ENCODE measurements at places on chromosomes 12 and 14. TPM values are rescaled to one million over a fixed set of nuclear protein-coding genes. Genes with fewer than 3 reads are reported as not detected.

DNA sequence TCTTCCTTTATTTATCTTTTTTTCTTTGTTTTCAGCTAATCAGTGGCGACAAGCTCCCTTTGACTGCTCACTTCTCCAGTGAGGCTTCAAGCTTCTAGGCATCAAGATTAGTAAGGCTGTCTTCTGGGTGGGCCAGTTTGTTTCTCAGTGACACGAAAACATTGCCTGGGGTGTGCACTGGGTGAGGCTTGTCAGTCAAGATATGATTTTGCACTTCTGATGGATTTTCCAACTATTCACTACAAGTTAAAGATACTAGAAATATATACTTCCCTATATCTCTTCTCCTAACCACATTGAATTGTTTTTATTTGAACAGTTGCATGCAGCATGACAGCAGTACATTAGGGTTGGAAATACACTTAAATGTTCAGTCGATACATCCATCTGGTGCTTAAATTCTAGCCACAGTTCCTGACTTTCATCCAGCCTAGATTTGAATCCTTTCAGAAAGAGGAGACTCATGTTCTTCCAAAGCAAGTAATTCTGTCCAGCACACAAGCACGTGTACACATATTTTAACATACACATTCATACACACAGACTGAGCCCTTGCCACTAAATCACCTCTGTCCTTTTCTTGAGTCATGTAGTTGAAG is 275.6 kb upstream of the NOVA1 start:
- no peaks in the 10 kb centered on the region for H3K4me1 ChIP-seq
- H3K27me3 ChIP-seq, result no peaks in the 10 kb centered on the region
- H3K36me3 ChIP-seq, result no peaks in the 10 kb centered on the region
- no peak overlapping the region for H3K27ac ChIP-seq
- no peak for DNase-seq
- H3K4me3 ChIP-seq, result no peak overlapping the region

Gene ARF3
- total RNA-seq, result 93.0 TPM

GRCh38 chr14:50363714-50364111 is 33.0 kb downstream of the CDKL1 start:
- DNase-seq, result no peak

DNA sequence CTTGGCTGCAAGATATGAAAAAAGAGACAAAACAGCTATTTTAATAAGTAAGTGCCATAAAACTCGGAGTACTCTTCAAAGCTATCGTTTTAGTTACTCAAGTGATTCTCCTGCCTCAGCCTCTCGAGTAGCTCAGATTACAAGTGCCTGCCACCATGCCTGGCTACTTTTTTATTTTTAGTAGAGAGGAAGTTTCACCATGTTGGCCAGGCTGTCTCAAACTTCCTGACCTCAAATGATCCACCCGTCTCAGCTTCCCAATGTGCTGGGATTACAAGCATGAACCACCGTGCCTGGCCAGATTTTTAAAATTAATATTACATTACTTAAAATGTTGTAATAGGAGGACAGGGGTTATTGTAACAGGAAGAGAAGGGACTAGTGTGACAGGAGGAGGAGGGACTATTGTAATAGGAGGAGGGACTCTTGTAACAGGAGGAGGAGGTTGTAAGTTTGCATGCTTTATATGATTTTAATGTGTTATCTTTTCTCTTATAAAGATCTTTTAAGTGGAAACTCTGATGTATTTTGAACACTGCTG is 61.3 kb downstream of the KITLG start:
- DNase-seq, result no peak
- no peak overlapping the region for H3K27ac ChIP-seq
- no peaks in the 10 kb centered on the region for H3K36me3 ChIP-seq
- no peak overlapping the region for H3K4me3 ChIP-seq
- peaks cover 15% of the 10 kb centered on the region for H3K4me1 ChIP-seq
- H3K27me3 ChIP-seq, result no peaks in the 10 kb centered on the region

Gene TAS2R8
- not detected for total RNA-seq

Gene PPP2R5C
- total RNA-seq, result 96.1 TPM

Gene PTGR2
- 6.2 TPM for total RNA-seq

- H3K4me1 ChIP-seq, result peaks cover 8% of the 10 kb centered on the region
- peak; percentile 37 for DNase-seq
- no peak overlapping the region for H3K27ac ChIP-seq
- H3K36me3 ChIP-seq, result no peaks in the 10 kb centered on the region
- no peaks in the 10 kb centered on the region for H3K27me3 ChIP-seq
Measured at GRCh38 chr12:89918172-89918846, 209.7 kb upstream of the ATP2B1 start.

DNA sequence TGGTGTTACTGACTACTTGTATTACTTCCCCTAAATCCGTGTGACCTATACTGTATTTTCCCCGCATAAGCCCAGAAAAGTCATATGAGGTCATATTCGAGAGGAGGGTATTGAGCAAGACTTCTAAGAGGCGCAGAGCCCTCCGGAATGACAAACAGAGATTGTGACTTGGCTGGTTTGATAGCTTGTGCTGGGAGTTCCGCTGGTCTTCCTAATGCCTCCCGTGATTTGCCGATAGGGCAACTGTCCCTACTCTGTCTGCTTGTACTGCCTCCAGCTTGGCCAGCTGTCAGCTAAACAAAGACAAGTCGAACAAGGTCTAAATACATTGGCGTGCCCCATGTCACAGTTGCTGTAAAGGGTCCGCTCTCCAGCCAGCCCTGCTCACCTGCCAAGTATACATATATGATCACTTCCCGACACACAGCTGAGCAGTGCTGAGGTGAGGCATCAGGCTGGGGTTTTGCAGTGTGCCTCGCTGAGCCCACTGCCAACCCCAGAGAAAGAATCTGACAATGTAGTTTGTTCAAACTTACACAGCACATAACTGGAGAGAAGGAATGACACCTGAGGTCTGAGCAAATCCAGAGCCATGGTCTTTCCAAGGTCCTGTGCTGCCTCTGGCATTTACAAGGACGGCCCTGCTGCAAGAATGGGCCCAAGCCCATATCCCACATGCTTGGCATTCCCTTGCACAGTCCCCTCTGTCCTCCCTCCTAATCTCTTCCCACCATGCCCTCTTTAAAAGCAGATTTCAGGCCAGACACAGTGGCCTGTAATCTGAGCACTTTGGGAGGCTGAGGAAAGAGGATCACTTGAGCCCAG is 23.7 kb downstream of the LGMN start:
- no peaks in the 10 kb centered on the region for H3K27me3 ChIP-seq
- H3K27ac ChIP-seq, result no peak overlapping the region
- H3K4me1 ChIP-seq, result peaks cover 38% of the 10 kb centered on the region
- no peak for DNase-seq
- H3K36me3 ChIP-seq, result no peaks in the 10 kb centered on the region

DNA sequence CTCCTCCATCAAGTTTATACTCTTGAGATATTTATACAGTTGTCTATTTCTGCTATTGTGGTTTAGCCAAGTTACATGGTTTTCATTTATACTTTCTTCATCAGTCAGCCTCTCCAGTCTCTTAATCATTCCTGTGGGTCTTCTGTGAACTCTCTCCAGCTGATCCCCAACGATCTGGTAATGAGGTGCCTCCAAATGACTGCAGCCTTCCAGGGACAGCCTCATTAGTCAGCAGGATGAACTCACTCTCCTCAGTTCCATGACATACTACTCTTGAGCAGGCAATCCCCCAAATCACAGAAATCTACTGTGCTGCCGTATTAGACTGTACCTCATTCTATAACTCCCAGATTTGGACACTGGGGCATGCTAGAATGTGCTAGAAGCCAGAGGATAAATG is 15.3 kb downstream of the AREL1 start:
- H3K4me1 ChIP-seq, result no peaks in the 10 kb centered on the region
- H3K36me3 ChIP-seq, result peaks cover 20% of the 10 kb centered on the region
- no peaks in the 10 kb centered on the region for H3K27me3 ChIP-seq
- DNase-seq, result no peak

Gene TAS2R19
- total RNA-seq, result not detected
